Anterior cingulate cortex (tissue), 58 donors: ENCODE measurements at places on chromosomes 2 and 18.

GRCh38 chr2:99487906-99488305, 1.9 kb downstream of the REV1 start:
- no peak for DNase-seq

DNA sequence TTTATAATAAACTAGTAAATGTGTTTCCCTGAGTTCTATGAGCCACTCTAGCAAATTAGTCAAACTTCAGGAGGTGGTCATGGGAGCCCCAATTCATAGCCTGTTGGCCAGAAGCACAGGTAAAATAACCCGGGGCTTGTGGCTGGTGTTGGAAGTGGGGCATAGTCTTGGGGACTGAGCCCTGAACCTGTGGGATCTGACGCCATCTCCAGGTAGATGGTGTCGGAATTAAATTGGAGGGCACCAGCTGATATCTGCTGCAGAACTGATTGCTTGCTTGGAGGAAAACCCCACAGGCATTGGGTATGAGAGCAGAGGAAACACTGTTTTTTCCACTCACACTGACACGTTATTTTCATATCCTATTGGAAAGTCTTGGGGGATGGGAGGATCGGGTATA, 14.1 kb downstream of the NMS start:
- no peak for DNase-seq

DNA sequence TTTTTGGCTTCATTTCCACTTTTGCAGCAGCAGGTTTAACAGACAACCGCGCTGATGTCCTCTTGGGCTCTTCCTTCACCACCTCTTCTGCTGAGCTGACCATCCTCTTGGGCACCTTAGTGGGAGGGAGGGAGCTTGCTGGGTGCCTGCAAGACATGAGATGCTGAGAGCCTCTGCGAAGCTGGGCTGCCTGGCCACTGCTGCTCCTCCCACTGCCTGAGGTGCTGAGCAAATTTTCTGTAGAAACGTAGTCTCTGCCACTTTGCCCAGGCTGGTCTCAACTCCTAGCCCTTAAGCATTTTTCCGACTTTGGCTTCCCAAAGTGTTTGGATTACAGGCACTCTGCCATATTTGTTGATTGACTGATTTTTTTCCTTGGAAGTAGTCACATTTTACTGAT, 422.2 kb upstream of the MC4R start:
- no peak for DNase-seq

DNA sequence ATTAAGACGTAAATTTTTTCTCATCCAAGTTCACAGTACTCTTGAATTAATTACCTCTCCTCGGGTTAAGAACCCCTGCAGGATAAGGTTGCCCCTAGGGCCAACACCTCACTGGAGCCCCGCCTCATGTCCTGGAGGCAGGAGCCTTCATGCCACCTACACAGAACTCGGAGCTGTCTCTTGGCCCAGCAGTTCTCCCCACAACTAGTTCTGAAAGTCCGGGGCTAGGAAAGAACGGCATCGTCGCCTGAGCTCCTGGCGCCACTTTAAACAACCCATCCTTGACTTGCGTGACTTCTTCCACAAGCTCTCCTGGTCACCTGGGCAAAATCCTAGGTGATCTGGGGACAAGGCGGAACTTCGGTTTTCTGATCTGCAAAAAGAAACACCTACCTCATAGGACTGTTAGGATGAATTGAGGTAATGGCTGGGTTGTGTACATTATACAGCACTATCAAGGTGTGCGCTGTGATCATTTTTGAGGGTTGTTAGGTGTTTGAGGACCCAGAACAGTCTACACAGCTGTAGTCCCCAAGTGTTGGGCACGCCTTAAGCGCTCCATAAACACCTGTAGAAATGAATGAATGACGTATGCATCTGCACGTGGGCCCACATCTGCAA, 641 bp upstream of the ITGA6 start:
- no peak for DNase-seq

GRCh38 chr18:7870855-7871254, 303.7 kb downstream of the PTPRM start:
- DNase-seq: no peak

GRCh38 chr18:9890957-9891356, 5.2 kb downstream of the TXNDC2 start:
- no peak for DNase-seq

GRCh38 chr2:237568121-237568660, 1.8 kb downstream of the PRLH start:
- DNase-seq: no peak

DNA sequence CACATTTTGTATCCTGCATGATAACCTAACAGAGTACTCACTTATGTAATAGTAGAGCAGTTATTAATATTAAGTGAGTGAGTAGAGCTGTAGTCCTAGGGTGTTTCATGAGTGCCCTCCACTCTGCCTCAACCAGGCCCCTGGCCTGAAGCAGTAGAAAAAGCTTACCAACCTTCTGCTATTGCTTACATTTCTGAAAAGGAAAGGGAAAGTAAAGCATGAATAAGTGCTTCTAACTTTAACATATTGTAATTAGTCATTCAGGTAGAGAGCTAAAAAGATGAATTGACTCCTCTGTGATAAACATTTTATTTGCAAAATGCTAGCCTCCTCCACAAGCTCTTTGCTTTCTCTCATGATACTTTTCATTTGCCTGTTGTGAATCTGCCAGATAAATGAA, 94.7 kb upstream of the RPE start:
- no peak for DNase-seq

DNA sequence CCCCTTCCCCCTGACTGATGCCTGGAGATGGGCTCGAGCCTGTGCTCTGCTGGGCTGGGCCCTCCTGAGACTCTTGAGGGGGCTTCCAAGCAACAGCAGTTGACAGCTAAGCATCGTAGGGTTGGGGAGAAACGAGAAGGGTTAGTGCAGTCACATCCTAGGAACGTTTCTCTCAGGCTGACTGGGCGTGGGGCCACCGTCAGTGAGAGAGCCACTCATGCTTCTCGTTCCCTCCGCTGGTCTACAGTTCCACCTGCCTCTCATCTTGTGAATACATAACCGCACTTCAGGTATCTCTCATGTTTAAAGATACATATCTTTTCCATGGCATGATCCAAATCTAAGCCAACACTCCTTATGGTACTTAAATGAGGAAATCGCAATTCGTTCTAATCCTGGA, 66.4 kb downstream of the TRAPPC12 start:
- DNase-seq: no peak

GRCh38 chr2:197889041-197889440, 84.6 kb downstream of the PLCL1 start:
- no peak for DNase-seq

DNA sequence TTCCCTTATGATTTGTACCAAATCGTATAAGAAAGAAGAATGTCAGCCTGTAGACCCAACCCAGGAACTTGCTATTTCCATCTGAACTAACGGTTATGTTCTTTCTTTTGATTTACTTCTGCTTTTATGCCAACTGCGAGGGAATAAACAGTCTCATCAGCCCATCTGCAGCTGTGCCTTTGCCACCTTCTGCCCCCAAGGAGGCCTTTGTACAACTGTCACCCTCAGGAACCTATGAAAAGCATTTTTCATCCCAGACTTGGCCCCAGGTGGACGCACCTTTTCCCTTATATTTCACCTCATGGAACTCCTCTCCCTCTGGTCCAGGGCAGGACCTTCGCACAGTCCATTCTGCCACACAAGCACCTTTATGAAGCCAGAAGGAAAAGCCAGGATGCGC, 109.8 kb downstream of the AOX1 start:
- DNase-seq: no peak

- DNase-seq: no peak
Measured at GRCh38 chr2:160214461-160215445, 14.7 kb upstream of the ITGB6 start.

GRCh38 chr18:3223356-3223755, 3.6 kb upstream of the MYOM1 start:
- DNase-seq: no peak

DNA sequence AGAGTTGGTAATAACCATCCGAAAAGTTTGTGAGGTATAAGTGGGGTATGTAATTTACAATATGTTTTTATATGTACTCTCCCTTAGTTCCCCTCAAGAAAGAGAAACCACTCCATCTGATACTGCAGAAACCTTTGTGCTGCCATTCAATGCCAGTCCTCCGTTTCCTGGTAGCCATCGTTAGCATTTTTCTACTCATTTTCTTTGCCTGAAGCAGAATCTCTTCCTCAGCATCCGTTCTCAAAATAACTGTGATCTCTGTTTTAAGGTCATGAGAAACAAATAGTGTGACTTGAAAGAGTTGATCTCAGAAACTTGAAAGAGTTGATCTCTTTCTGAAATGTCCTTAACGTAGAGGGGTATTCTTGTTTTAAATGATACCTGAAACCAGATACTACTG, 996 bp downstream of the PTCD3 start:
- DNase-seq: no peak

DNA sequence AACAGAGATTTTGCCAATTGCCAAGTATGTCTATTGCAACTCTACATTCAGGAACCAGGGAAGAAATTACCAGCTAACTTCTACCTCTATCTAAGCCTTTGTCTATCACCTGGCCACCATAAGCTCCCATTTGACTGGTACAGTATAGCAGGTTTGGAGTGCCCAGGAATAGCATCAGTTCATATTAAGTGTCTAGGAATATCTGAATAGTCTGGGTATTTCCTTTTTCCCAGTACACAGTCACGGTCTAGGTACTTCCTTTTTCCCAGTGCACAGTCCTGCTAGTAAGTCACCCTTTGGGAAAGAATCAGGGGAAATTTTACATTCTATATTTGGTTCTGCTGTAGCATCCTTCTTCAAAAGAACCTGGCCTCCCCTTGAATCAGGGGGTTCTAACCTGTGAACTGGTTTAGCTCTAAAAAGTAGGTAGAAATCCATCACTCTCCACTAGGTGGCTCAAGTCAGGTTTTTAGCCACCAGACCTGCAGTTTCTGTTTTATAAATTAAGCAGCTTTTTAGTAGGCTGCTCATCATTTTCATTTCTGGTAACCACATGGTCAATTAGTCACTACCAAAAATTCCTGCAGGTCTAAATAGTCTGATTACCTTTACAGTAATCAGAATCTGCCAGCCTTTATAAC, 49.3 kb upstream of the DNAJC10 start:
- DNase-seq: no peak

GRCh38 chr2:153133716-153134115, 344.8 kb downstream of the RPRM start:
- DNase-seq: no peak

GRCh38 chr2:167875529-167875928, 371.9 kb downstream of the STK39 start:
- DNase-seq: no peak

DNA sequence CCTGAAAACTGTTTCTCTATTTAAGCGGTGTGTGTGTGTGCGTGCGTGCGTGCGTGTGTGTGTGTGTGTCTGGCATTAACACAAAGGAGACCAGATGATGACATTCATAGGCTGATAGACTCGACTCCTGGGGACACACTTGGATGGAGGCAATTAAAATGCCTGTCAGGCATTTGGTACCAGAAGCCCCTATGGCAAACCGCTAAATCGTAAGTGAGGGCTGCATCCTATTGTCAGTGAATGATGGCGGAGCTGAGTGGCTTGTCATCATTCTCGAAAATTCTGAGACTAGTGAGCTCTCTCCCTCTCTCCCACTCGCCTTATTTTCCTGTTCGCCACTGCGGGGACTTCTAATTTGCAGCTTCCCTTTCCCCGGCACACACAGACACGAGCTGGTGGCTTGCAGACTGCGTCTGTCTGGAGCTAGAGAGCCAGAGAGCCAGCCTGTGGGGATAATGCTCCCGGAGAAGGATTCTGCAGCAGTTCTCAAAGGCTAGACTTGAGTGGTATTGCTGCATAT, 155.4 kb downstream of the MAP2 start:
- peak; percentile 13 for DNase-seq

DNA sequence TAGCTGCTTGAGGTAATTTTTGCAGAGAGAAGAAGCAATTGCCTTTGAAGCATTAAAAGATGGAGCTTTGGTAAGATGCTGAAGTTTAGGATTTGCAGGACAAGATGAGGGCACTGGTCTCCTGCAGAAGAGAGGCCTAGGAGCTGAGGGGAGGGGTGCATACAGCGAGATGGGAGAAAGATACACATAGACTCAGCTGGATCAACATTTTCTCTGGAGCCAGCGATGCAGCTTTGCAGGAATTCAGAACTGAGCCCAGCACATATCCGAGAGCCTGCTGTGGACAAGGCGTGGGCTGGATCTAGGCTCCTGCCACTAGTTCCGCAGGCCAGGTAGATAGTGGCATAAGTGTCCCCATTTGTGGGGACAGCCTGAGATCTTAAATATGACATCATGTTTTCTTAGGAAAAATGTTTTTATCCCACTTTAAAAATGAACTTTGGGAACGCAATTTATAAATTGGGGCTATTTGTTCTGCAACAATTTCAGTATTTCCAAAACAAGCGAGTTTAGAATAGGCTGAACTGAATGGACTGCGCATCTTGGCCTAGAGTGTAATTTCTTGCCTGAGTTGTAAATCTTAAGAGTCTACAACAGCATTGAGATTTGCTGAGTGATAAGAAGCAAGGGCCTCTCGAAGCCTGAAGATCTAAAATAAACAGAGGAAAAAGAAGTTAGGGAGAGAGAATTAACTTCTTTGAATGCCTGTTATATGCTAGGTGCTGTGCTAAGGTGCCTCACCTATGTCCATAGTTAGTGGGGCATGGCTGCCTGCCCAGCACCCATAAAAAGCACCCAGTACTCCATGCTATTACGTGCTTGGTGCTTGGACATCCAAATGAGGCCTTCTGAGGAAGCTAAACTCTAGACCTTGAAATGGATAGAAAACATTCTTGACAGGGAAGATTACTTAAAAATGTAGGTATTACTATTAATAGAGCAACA, 17.3 kb downstream of the GRHL1 start:
- DNase-seq: no peak

- DNase-seq: no peak
Measured at GRCh38 chr2:7146151-7146550, 228.9 kb downstream of the RNF144A start.

GRCh38 chr2:11983870-11984269, 237.4 kb downstream of the LPIN1 start:
- DNase-seq: no peak

- DNase-seq: no peak
Measured at GRCh38 chr18:43563780-43564179, 286.5 kb upstream of the SYT4 start.

GRCh38 chr2:28934769-28935168, 40.3 kb downstream of the WDR43 start:
- no peak for DNase-seq

- DNase-seq: no peak
Measured at GRCh38 chr18:5980721-5981120, 85.4 kb upstream of the TMEM200C start.
